ENCODE measurements at places on chromosomes 1 and 21.
A peak's percentile ranks its signal among the peaks of the same experiment; 100 is the strongest.

GRCh38 chr1:91535441-91535840, 34.8 kb downstream of the CDC7 start:
- no peaks in the 10 kb centered on the region for H3K27me3 ChIP-seq
- DNase-seq: no peak
- H3K4me3 ChIP-seq: no peak overlapping the region
- H3K27ac ChIP-seq: no peak overlapping the region
- peaks cover 64% of the 10 kb centered on the region for H3K4me1 ChIP-seq
- H3K36me3 ChIP-seq: peaks cover 2% of the 10 kb centered on the region

DNA sequence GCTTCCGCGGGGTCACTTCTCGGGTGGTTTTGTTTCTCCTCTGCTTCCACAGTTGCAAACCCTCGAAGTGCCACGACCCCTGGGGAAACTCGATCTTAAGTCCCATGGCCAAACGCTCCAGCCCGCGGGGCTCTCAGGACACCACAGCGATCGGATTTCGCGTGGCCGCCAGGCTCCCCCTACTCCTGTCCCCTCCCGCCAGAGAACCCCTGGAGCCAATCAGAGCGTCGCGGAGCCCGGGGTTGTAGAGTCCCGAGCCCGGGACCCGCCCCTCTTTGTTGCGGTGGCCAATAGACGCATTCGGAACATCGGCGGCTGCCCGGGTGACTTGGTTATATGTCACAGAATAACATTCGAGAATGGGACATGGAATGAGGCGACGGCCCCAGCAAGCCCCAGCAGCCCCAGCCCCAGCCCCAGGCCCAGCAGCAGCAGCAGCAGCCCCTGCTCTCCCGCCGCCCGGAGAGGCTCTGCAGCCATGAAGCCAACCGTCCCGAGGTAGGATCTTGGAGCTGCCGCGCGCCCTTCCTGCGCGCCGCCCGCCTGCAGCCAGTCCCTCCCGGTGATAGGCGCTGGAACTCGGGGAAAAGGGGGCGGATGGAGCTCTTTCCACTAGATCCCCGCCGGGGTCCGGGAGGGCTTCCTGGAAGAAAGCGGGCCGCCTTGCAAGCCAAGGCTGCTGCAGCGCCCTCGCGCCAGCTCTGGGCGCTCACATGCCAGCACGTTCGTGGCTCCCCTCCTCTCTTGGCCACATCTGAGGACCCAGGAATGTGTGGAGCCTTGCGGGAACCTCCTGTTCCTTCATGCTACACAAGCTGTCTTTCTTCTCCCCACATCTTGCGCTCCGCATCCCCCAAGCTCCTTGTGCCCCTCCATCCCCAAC, at the start of gene VASH2:
Gene VASH2, plus strand, starts transcription at position 299 of the 883 bp plus-strand sequence. CDS start 1,002 bp downstream, outside the sequence.
- H3K27me3 ChIP-seq: peaks cover 74% of the 10 kb centered on the region
- H3K4me3 ChIP-seq: peak within 1 kb of the TSS; percentile 75
- no peak for DNase-seq

GRCh38 chr1:178120088-178120487, 26.2 kb downstream of the RASAL2 start:
- H3K36me3 ChIP-seq: no peaks in the 10 kb centered on the region
- no peak overlapping the region for H3K4me3 ChIP-seq
- H3K27me3 ChIP-seq: no peaks in the 10 kb centered on the region
- no peak for DNase-seq
- no peak overlapping the region for H3K27ac ChIP-seq

DNA sequence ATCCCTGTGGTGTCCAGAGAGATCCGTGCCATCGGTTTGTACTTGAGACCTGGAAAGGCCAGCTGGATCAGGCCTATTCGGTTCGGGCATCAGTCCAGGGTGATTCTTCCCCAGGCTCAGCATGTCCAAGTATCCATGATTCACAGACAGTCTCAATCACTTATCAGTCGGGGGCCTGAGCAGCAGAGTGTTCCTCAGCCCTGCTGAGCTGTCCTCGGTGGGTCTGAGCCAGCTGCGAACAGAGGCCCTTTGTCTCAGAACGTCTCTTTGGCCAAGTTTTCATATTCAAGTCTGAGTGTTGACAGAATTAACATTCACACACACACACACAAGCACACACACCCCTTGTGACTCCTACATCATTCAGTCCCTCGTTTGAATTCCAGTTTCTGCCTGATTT, 33.4 kb upstream of the OSBPL9 start:
- peaks cover 3% of the 10 kb centered on the region for H3K4me1 ChIP-seq
- DNase-seq: no peak
- H3K36me3 ChIP-seq: no peaks in the 10 kb centered on the region

DNA sequence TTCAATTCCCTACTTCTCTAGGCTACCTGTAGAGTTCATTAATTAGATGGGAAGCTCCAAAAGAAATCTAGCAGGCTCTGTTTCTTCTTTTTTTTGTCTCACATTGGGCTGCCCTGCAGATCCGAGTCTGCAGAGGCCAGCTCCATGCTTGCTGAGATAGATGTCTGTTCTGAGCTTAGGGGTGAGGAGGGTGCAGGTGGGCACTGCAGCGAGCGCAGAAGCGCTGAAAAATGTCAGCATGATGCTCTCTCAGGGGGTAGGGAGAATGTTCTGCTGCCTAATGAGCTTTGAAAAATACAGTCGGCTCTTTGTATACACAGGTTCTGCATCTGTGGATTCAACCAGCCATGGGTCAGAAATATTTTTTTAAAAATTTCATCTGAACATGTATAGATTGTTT, 56.8 kb upstream of the KCNA3 start:
- no peak overlapping the region for H3K27ac ChIP-seq
- no peak for DNase-seq
- H3K27me3 ChIP-seq: no peaks in the 10 kb centered on the region
- no peaks in the 10 kb centered on the region for H3K36me3 ChIP-seq

DNA sequence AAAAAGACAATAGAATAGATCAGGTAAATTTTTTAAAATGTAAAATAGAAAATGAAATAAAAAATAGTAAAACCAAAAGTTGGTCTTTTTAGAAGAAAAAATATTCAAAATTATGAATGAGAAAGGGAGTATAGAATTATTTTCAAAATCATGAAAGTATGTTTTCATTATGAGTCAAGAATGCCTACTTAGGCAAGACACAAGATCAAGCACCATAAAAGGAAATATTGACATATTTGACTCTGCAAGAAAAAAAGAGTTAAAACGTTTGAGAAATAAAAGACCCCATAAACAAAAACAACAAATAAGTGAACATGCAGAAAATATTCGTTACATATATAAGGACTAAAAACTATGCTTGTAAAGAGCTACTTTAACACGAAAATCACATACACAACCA, 4.8 kb upstream of the COX20 start:
- H3K27me3 ChIP-seq: no peaks in the 10 kb centered on the region
- H3K4me3 ChIP-seq: no peak overlapping the region
- H3K27ac ChIP-seq: no peak overlapping the region
- DNase-seq: no peak

DNA sequence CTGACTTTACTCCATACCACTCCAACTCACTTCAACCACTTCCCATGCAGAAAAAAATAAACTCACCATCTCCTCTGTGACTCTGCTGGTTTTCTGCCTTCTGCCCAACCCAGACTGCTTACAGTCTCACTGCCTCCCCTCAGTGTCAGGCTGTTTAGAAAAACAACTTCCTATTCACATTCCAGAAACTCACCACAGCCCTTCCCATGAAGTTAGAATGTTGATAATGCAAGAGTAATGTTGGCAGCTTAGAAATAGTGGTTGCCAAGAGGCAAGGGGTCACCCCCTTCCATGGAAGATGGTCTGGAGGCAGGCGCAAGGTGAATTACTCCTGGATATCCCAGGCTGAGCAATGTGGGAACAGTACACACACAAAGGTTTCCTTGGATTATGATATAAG, at the start of gene SELP:
Gene SELP, minus strand, starts transcription at position 119 of the 400 bp plus-strand sequence. Its CDS starts 50 bp downstream, at position 69.
- no peak within 1 kb of the TSS for H3K27ac ChIP-seq
- no peaks in the 10 kb centered on the region for H3K36me3 ChIP-seq
- no peak within 1 kb of the TSS for H3K4me3 ChIP-seq
- H3K4me1 ChIP-seq: peaks cover 18% of the 10 kb centered on the region
- no peaks in the 10 kb centered on the region for H3K27me3 ChIP-seq

DNA sequence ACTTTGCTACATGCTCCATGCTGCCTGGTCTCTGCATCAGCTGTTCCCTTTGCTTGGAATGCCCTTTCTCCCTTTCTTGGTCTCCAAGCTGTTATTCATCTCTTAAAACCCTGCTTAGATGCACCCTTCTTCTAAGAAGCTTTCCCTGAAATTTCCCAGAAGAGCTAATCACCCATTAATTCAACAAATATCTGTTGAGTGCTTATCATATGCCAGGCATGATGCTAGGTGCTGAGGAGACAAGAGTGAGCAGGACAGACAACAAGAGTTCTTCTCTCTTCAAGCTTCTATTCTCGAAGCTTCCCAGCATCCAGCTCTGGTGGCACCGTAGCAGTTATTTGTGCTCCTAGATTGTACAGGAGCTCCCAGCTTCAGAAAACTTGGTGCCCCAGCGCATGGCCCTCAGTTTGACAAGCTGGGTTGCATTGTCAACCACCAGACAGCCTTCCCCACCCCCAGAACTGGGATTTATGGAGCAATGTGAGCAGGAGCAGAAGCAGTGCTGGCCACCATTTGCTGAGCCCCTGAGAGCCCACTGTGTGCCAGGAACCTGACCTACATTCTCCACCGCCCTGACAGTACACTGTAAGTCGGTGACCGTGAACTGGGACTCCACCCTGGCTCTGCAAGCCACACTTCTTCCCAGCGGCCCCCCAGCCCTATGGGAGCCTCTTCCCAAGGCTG, 68.0 kb upstream of the ACOT11 start:
- no peaks in the 10 kb centered on the region for H3K27me3 ChIP-seq
- H3K36me3 ChIP-seq: peaks cover 3% of the 10 kb centered on the region
- no peak for DNase-seq

DNA sequence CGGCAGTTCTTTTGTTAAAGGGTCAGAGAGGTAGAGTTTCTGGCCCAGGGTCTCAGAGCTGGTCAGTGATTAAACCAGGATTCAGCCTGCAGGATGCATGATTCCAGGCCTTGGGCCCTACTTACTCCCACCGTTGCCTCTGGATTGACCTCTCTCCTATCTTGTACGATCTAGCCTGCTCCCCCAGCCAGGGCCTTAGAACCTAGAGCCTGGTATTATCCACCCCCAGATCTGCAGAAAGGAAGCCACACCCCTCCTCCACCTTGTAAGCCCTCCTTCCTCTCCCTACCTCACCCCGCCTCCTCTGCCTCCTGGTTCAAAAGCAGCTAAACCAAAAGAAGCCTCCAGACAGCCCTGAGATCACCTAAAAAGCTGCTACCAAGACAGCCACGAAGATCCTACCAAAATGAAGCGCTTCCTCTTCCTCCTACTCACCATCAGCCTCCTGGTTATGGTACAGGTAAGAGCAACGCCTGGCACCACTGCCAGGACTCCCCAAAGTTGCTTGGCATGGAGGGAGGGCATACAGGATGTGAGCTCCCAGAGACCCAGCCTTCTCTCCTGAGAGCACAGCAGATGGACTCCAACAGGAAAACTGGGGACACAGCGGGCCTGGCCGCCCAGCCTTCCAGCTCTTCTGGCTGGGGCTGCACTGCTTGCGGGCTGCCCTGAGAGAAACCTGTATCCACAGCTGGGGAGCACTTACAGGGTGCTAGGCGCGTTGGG, at the start of gene CD52:
Gene CD52, plus strand, starts transcription at position 347 of the 726 bp plus-strand sequence. Its CDS starts 60 bp downstream, at position 407.
- peaks cover 72% of the 10 kb centered on the region for H3K4me1 ChIP-seq
- H3K4me3 ChIP-seq: peak within 1 kb of the TSS; percentile 99
- peak within 1 kb of the TSS; percentile 79 for H3K27ac ChIP-seq
- H3K27me3 ChIP-seq: no peaks in the 10 kb centered on the region
- H3K36me3 ChIP-seq: peaks cover 29% of the 10 kb centered on the region

All from central memory CD8-positive, alpha-beta T cell (primary cell).